ENCODE measurements at places on chromosomes 11 and 22.

DNA sequence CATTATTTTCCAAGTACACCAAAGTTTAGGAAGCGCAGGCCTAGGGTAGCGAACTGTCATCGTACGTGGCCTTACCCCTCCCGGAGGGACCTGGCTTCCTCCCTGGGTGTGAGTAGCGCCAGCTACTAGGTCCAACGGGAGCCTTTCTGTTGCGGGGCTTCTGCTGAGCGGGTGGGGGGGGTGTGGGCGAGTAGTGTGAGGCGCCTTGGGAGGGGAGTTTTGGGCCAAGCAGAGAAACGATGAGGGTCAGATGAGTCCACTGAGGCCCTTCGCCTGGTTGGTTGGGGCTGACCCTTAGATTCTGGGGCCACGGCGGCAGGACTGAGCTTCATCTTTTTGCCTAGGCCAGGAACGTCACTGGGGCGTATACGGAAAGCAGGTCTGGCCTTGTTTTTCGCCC, 868 bp downstream of the TEF start:
- DNase-seq = no peak

DNA sequence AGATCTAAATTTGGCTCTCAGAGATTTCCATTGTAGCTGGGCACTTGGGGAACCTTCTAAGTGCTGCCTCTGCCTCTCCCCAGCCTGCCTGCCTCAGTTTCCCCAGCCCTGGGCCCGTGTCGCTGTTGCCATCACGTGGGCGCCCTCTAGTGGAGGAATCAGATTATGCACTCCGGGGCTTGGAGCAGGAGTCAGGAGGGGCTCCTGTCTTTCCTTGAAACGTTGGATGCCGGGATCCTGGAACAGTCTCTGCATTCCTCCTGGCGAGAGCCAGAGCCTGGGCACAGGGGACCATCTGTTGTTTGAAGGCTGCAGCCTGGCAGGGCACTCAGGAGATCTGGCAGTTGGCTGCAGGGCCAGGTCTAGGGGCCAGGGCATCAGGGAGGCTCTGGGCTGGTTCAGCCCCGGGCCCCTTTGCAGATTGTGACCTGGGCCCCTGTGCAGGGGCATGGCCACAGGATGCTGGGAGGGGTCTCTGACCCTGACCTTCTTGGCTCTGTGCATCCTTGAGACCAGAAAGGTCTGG, 71.6 kb downstream of the LRP5 start:
- no peak for DNase-seq

DNA sequence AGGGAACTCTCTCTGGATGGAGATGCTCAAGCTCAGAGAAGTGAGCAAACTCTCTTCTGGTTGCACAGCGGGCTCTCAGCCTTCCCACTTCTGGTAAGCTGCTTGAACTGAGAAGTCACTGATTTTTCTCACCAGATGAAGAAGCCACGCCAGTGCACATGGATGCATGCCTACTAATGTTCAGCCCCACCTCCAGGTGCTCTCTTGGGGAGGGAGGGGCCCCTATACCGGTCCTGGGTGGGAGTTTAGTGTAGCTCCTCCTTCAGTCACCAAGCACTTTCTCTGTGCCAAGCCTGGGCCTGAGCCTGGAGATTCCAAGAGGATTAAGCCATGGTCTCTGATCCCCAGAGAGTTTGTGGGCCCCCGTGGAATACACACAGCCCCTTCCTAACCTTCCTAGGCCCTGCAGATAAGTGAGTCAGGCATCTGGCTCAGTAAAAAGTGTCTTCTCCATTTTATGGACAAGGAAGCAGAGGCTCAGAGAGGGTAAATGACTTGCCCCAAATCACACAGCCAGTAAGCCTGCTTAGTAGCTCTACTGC, 142.2 kb downstream of the ST3GAL4 start:
- DNase-seq = no peak

DNA sequence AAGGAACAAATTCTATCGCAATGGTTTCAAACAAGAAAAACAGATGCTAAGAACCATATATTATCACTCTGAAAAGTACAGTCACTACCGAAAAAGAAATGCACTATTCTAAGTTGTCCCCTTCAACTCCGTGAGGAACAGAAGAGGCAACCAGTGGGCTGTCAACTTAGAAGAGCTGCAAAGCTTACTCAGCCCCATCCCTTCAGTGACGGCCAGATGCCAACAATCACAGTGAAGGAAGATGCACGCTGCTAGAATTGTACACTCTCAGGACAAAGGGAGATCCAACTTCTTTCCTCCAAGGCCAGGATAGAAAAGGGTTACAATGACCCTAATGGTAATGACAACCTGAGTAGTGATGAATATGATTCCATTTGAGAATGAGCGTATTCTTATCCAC, 38.5 kb upstream of the CHKA start:
- no peak for DNase-seq

- DNase-seq = no peak
Observed at GRCh38 chr22:35686298-35686697, 31.4 kb upstream of the APOL5 start.

DNA sequence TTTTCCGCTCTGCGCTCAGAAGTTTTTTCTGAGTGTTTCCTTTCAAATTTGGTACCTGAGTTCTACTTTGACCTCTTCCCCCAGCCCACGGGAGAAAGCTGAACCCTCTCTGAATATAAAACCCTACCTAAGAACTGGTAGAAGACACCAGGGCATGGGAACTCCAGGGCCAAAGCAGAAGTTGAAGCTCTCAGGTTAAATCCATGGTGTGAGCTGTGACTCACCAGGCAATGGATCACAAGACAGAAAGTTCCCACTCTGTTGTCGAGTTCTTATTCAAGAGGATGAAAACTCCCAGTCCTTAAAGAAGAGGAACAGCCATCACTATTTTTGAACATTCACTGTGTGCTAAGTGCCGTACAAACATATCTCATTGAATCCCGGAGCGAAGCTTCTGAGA, 8.9 kb downstream of the TMEM218 start:
- no peak for DNase-seq

DNA sequence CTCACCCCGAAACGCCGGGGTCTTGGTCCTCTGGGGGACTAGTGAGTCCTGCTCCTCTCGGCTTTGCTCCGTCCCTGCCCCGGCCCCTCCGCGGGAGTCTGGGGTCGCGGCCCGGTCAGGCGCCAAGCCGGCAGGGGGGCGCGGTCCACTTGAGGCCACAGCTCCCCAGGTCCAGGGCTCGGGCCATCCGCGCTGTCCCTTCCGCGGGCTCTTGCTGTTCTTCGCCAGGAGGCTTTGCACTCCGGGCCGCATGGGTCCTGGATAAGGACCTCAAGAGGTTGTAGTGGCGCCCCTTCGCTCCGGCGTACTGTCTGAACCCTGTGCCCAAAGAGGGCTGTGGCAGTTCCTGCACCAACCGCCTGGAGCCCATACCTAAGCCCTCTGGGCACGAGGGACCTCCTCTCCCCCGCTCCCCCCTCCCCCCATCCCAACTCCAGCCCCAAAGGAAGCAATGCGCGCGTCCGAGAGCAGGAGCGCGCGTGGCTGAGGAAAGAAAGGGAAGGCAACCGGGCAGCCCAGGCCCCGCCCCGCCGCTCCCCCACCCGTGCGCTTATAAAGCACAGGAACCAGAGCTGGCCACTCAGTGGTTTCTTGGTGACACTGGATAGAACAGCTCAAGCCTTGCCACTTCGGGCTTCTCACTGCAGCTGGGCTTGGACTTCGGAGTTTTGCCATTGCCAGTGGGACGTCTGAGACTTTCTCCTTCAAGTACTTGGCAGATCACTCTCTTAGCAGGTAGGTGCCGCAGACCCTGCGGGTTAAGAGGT, at the start of gene ADM:
Gene ADM (plus strand): TSS at position 579 of the 767 bp plus-strand sequence. CDS start 628 bp downstream, outside the sequence.
- DNase-seq = peak; percentile 86

DNA sequence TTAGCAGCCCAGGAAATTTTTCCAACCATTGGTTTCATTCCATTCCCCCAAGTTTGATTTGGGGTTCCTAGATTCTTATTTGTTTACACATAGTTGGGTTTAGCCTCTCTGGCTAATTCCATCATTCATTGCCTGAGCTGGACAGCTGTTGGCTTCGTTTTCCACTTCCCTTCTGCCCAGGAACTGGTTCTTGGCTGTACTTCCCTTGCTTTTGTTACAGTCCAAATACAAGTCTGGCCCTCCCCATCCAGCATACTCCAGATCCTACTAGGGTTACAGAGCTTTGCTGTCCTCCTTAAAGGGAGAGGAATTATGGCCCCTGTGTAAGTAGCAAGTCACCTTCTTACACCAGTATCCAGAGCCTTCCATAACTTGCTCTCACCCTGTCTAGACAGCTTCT, 356.3 kb downstream of the FAT3 start:
- no peak for DNase-seq

DNA sequence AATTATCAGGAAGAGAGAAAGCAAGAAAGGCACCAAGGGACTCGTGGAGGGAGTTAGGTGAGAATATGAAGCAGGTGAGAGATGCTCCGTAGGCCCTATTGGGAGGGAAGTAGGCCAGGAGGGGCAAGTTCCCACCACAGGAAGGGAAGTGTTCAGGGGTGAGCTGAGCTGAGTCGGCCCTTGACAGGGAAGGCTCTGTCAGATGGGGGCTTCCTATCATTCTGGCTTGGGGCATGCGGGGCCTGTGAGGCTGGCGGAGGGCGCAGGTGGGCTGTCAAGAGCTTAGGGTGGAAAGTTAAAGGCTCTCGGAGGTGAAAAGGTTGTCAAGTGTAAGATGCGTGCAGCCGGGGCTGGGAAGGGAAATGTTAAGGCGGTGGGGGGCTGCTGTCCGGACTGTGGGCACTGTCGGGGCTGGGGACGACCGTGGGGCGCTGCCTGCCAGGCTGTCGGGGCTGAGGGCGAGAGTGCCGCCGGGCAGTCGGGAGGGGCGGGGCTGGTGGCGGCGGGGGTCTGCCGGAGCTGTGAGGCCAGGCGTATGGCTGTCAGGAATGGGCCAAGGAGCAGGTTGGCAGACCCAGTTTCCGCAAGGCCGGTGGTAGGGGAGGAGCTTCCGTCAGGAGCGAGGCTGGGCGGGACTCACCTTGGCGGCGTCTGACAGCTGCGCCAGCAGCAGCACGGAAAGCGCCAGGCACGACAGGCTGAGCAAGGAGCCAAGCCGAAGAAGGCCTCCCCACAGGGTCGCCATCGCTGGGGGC, 496 bp downstream of the TMEM9B start:
- DNase-seq = peak; percentile 35

DNA sequence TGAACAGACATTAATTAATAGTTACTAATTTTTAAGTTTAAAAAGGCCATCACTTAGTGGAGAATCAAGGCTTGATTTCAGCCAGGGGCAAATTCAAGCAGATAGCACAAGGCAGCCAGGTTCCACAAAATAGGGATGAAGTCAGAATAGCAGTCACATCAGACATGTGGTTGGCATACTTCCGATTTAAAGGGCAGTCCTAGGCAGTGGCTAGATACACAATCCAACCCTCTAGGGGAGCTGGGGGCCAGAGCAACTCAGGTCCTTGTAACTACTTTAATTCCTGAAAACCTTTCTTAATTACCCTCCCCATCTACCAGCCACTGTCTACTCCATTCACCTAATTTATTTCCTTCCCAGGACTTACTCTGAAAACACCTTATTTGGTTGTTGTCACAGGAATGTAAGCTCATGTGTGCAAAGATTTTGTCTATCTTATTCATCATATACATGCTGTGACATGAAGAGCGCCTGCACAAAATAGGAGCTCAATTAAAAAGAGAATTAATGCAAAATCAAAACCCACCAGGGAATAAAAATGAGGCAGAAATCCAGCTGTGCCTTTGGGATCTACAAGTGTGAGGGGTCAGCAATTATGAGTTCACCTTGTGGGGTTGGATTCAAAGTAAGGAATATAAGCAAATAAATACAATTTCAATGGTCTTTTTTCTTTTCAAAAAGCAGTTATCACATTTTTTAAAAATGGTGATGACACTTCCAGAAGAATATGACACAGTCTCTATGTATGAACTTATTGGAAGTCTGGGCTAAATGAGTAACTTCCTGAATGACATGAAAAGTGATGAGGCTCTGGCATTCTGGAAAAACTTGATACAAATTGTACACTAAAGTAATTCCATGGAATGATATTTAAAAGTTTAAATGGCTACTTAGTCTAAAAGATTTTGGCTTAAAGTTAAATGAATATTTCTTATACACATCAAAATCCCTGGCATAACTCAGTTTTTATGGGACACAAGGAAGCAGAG, 53.8 kb downstream of the COPB1 start:
- no peak for DNase-seq

DNA sequence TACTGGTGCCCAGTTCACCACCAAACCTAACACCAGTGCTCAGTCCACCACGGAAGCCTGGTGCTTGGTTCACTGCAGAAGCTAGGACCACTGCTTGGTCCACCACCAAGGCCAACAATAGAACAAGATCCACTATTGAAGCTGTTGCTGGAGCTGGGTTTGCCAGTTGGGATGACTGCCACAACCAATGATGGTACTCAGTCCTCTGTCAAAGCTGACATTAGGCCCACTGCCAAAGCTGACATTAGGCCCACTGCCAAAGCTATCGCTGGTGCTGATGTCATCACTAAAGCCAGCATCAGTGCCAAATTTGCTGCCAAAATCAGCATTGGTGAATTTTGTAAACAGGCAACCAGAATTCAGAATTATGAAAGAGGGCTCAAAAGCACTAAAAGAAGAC, 1850.2 kb upstream of the RAG2 start:
- no peak for DNase-seq

DNA sequence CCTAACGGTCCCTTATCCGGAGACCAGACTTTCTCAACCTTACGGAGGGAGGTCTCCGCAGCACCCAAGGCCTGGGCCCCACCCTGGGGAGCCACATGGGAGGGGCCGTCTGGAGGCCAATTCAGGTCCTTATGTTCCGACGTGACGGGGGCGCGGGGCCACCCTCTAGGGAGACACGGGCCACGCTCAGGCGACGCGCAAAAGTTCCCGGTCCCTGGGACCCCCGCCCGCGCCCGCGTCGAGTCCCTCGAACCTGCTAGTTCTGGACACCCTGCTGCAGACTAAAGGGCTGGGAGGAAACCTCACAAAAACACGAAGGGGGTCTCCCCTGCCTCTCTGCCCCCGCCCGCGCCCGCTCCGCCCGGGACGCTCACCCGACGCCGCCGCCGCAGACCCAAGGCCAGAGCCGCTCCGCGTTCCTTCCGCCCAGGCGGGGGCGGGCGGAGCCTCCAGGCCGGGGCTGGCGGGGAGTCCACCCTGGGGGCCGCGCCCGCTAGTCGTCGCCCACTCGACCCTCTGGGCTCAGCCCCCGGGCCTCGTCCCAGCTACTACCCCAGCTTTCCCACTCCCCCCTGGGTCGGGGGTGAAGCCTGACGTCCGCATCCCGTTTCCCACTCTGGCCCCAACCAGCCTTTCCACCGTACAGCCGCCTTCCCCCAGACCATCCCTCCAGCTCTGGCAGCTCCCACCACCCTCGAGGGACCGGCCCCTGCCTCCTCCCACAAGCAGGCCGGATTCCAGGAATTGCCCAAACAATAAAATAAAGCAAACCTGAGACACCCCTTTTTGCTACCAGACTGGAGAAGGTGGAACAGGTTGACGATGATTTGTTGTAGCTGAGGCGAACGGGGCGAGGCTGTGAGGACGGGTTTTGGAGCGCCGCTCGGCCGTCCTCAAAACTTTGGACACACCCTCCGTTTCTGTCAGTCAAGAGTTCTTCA, 2.7 kb downstream of the RNH1 start:
- DNase-seq = no peak

Data from amniotic stem cell (primary cell).